ENCODE measurements at places on chromosomes 3 and 15. TPM values are rescaled to one million over a fixed set of nuclear protein-coding genes. Genes with fewer than 3 reads are reported as not detected.

SV2B gene
- not detected for polyA plus RNA-seq

SERINC4 gene
- 1.3 TPM for polyA plus RNA-seq

KBTBD13 gene
- polyA plus RNA-seq: not detected

SPINK8 gene
- not detected for polyA plus RNA-seq

CLDN18 gene
- polyA plus RNA-seq: not detected

CCDC33 gene
- polyA plus RNA-seq: not detected

ANKUB1 gene
- not detected for polyA plus RNA-seq

- no peak overlapping the region for H3K27ac ChIP-seq
- no peak for DNase-seq
- no peaks in the 10 kb centered on the region for H3K36me3 ChIP-seq
- H3K4me1 ChIP-seq: peaks cover 22% of the 10 kb centered on the region
- peak overlapping the region; percentile 46 for H3K4me3 ChIP-seq
- H3K27me3 ChIP-seq: peaks cover 4% of the 10 kb centered on the region
Measured at GRCh38 chr3:125213364-125213755, 812 bp upstream of the SLC12A8 start.

DNA sequence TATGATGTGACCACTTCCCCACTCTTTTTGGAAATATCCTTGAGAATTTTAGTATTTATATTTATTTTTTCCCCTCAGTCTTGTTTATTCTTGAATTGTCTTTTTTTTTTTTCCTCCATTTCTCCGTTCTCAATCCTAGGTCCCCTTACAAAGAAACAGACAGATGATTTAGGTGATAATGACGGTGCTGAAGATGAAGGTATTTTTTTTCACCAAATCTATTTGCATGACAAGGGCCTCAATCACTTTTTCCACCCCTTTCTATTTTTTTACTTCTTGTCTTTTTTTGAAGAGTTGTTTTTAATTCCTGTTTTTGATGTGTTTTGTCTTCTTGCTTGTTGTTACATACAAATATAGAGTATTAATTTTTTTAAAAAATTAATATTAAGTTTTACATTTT lies 402.6 kb downstream of the NLGN1 start:
- H3K4me3 ChIP-seq: no peak overlapping the region
- H3K4me1 ChIP-seq: no peaks in the 10 kb centered on the region
- no peak for DNase-seq
- no peaks in the 10 kb centered on the region for H3K27me3 ChIP-seq
- no peaks in the 10 kb centered on the region for H3K36me3 ChIP-seq
- H3K27ac ChIP-seq: no peak overlapping the region

DNA sequence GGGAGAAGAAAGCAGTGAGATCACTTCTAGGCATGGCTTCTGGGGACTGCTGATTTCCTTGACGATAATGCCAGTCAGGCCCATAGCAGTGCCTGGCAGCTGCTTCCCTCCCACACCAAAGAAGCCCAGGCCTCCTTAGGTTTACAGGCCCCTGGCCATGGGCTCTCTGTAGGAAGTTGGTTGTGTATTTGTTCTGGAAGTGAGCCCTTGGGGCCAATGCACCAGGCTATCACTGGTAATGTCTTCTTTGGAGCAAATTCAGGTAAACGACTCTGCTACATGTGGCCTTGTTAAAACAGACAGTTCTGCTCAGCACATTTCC lies 89.3 kb downstream of the CCNL1 start:
- no peak overlapping the region for H3K4me3 ChIP-seq
- H3K36me3 ChIP-seq: no peaks in the 10 kb centered on the region
- no peak for DNase-seq

- H3K4me3 ChIP-seq: no peak overlapping the region
- H3K4me1 ChIP-seq: peaks cover 4% of the 10 kb centered on the region
- H3K27ac ChIP-seq: no peak overlapping the region
Measured at GRCh38 chr3:47732143-47732542, 49.5 kb downstream of the SMARCC1 start.

- no peaks in the 10 kb centered on the region for H3K36me3 ChIP-seq
- no peak overlapping the region for H3K27ac ChIP-seq
- no peak overlapping the region for H3K4me3 ChIP-seq
- DNase-seq: no peak
- H3K4me1 ChIP-seq: peaks cover 6% of the 10 kb centered on the region
Measured at GRCh38 chr3:66198437-66199088, 22.2 kb upstream of the SLC25A26 start.

- H3K4me1 ChIP-seq: no peaks in the 10 kb centered on the region
- no peaks in the 10 kb centered on the region for H3K27me3 ChIP-seq
- DNase-seq: no peak
- H3K27ac ChIP-seq: no peak overlapping the region
- no peak overlapping the region for H3K4me3 ChIP-seq
Measured at GRCh38 chr3:29576181-29576580, 295.3 kb downstream of the RBMS3 start.

DNA sequence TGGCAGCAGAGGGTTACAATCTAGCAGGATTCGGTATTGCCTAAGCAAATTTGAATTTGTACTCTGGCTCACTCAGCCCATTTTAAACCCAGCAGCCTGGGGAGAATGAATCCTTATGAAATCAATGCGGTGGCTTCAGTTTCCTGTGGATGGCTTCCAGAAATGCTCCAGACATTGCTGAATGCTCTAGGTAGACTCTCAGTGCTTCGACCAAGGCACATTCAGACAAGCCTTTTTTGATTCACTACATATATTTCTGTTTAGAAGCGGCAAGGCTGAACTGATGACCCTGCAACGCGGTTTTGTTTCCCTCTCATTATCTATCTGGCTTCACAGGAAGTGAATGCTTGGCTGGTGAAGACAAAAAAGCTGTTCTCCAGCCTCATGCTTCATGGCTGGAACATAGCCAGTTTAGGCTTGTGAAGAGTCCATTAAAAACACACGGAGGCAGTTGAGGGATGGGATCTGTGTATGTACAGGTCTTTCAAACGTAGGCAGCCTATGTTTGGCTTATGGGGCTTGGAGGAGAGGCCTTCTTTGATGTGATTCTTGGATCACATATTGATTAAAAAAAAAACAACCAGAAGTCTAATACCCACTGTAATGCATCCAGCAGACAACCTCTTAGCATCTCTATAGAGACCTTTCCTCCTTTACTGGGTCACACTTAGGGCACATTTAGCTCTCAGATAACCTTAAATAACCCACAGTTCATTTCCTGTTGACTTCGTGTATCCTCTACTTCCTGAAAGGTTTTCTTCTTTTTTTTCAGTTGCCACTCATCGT lies 400.2 kb upstream of the TBL1XR1 start:
- peak overlapping the region; percentile 85 for H3K4me3 ChIP-seq
- no peaks in the 10 kb centered on the region for H3K27me3 ChIP-seq

DNA sequence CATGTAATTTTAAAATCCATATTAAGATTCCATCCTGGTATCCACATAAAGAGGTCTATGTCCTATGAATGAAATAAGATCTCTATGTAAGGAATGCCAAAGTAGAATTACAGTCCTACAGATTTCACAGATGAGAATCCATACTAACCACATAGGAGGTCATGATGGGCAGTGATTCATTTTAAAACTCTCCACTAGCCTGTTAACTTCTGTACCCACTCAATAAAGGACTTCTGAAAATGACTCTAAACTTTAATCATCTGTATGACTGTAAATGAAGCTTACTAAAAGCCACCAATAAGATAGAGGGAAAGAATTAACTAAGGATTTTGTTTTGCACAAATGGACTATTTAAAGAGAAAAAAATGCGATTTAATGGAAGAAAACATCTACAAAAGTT lies 28.7 kb downstream of the MORC1 start:
- no peaks in the 10 kb centered on the region for H3K36me3 ChIP-seq
- no peaks in the 10 kb centered on the region for H3K27me3 ChIP-seq

- no peak for DNase-seq
- no peaks in the 10 kb centered on the region for H3K4me1 ChIP-seq
- no peaks in the 10 kb centered on the region for H3K36me3 ChIP-seq
- H3K27ac ChIP-seq: no peak overlapping the region
Measured at GRCh38 chr3:182618085-182618732, 175.1 kb upstream of the ATP11B start.

DNA sequence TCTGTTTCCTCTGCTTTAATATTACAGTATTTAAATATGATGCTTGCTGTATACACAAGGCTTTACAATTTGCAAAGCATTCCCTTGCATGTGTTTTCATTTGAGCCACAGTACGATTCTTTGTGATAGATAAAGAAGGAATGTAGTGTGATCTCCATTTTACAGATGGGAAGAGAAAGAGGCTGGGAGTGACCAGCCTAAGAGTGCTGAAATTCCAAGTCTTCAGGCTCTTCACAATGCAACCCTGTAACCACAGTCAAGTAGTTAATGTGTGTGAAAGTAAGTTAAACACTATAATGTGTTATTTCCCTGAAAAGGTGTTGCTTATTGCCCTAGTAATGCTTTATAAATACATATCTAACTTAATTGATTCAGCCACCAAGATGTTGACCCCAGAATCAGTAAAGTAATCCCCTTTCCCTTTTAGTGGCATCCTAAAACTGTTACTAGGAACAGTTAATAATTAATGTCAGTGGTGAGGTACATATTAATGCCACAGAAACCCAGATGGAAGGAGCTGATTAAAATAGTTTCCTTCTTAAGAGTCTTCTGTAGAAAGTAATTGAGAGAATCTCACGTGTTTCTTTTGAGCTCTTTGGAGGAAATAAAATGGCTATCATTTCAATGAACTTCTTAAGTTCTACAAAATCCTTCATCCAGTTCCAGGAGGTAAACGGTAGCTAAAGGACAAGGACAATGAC lies 110.4 kb downstream of the IL12A start:
- no peaks in the 10 kb centered on the region for H3K36me3 ChIP-seq
- no peak overlapping the region for H3K27ac ChIP-seq
- H3K4me1 ChIP-seq: no peaks in the 10 kb centered on the region
- H3K4me3 ChIP-seq: no peak overlapping the region
- no peaks in the 10 kb centered on the region for H3K27me3 ChIP-seq

DNA sequence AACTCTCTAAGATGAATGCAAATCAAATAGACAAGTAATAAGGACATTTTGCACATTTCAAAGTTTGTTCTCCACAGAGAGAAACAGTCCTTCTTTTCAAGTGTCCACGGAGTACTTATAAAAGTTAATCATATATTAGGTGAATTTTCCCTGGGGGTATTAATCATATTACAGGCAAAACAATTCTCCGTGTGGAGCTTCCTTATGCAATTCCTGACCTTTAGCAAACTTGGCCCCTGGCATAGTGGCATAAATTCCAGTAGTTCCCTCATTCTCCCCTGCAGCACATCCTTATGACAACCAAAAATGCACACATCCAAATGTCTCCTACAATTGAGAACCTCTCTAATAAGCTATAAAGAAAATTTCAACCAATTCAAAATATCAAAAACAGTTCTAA lies 34.4 kb downstream of the FSIP1 start:
- H3K4me3 ChIP-seq: no peak overlapping the region
- no peak overlapping the region for H3K27ac ChIP-seq
- H3K36me3 ChIP-seq: no peaks in the 10 kb centered on the region
- H3K27me3 ChIP-seq: peaks cover 6% of the 10 kb centered on the region
- peaks cover 12% of the 10 kb centered on the region for H3K4me1 ChIP-seq

GRCh38 chr3:127016043-127016343 lies 33.1 kb downstream of the PLXNA1 start:
- no peaks in the 10 kb centered on the region for H3K36me3 ChIP-seq
- H3K27me3 ChIP-seq: no peaks in the 10 kb centered on the region
- no peak overlapping the region for H3K4me3 ChIP-seq

DNA sequence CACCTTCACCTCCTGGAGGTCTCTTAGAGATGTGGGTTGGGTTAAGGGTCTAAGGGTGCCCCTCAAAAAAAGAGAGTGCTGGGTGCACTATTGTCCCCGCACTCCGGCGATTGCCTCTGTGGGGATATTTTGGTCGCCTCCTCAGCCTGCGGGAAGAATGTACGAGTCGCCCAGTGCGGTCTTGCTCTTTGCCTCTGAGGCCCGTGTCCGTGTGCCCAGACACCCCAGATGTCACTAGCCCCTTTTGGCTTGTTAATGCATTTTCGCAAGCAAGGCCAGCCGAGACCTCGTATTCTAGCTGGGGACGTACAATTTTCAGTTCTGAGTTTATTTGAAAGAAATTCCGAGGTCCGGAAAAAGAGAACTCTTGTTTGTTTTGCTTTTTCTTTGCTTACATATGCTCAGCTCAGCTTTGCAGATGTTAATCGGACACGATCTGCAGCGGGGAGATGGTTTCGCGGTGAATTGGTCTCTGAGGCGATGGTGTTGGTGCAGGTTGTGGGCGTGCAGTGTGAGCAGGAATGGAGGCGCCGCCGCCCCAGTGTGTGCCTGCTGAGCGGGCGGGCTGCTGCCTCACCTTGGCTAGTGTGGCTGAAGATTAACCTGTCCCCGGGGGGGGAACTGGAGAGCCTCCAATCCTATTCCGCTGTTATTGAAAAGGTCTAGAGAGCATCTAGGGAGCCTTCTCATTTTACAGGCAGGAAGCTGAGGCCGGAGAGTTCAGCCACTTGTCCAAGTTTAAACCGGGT lies 1.4 kb downstream of the ST6GAL1 start:
- peaks cover 14% of the 10 kb centered on the region for H3K36me3 ChIP-seq
- H3K4me3 ChIP-seq: peak overlapping the region; percentile 92
- peak overlapping the region; percentile 93 for H3K27ac ChIP-seq
- H3K4me1 ChIP-seq: peaks cover 66% of the 10 kb centered on the region
- DNase-seq: peak; percentile 89
- H3K27me3 ChIP-seq: peaks cover 8% of the 10 kb centered on the region

DNA sequence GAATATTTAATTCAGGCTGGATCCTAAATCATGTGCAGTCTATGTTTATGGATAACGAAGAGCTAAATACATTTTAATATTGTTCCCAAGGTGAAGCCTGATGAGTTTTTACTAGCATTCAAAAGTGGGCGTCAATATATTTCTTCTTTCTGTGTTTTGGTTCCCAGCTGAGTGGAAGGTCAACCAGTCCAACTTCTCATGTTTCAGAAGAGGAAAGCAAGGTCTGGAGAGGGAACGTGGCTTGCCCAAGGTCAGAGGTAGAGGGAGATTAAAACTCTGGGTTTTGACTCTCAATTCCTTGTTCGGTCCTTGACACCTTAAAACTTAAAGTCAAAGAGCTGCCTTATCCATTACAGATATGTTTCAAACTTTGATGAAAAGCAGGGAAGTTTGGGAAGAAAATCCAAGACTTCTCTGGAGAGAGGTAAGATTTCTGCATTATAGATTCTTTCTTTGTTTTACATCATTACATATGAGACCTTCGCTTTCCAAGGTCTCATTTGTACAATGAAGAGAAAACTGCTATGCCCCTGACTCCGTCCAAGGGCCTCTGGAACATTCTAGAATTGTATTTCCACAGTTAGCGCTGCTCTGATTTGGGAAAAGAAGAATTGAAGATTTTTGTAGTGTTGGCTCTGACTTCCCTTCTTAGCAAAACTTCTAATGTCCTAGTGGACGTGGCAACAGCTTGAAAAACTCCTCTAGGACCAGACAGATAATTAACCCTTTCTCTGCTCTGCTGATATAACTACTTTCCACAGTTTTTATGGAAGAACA lies 57.7 kb upstream of the HES1 start:
- no peak overlapping the region for H3K4me3 ChIP-seq
- no peaks in the 10 kb centered on the region for H3K4me1 ChIP-seq
- peaks cover 6% of the 10 kb centered on the region for H3K27me3 ChIP-seq

DNA sequence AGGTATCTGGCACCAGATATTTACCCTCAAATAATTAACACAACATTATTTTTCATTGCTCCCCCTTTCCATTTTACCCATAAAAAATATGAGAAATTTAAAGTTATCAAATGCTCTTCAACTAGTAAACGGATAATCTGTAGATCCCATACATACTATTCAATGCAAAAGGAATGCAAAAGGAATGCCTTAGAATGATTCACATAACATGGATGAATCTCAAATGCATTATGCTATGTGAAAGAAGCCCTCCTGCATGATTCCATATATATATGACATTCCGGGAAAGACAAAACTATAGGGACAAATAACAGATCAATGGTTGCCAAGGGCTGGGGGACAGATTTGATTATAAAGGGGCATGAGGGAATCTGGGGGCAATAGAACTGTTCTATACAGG lies 195.7 kb downstream of the STT3B start:
- no peak overlapping the region for H3K4me3 ChIP-seq
- no peak overlapping the region for H3K27ac ChIP-seq
- peaks cover 4% of the 10 kb centered on the region for H3K27me3 ChIP-seq
- H3K4me1 ChIP-seq: no peaks in the 10 kb centered on the region
- H3K36me3 ChIP-seq: no peaks in the 10 kb centered on the region
- no peak for DNase-seq

Measured in immature natural killer cell (primary cell).